ENCODE measurements at places on chromosomes 5 and 9.

DNA sequence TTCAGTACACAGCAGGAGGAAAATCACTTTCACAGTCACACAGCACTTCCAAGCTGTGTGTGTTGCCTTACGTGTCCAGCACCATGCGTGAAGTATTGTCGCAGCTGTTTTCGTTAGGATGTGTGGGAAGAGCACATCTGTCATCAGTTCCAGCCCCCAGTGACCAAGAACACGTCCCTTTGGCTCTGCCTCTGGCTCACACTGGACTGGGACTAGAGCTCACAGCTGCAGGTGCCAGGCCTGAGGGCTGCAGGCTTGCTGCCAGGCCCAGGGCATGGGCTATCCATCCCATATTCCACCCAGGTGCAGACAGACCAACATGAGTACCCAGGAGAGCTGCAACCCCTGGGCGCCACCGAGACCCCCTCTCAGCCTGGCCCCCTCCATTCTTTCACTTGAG lies 60.5 kb upstream of the ANKRD33B start:
- DNase-seq: no peak

GRCh38 chr5:72426019-72426418 lies 81.2 kb downstream of the ZNF366 start:
- no peak for DNase-seq

DNA sequence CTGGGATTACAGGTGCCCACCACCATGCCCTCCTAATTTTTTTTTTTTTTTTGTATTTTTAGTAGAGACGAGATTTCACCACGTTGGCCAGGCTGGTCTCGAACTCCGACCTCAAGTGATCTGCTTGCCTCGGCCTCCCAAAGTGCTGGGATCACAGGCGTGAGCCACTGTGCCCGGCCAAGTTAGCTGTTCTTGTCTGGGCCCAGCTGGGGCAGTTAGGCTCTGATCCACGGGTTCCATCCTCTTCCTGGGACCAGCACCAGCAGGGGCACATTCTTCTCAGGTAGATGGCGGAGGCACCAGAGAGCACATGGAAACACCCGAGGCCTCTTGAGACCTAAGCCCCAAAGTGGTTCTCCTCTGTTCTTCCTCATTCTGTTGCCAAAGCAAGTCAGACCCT lies 281.6 kb downstream of the PBX3 start:
- DNase-seq: no peak

GRCh38 chr5:169305366-169305765 lies 4.4 kb upstream of the SLIT3 start:
- DNase-seq: no peak

- no peak for DNase-seq
Measured at GRCh38 chr5:65867542-65868195, 58.7 kb upstream of the ERBIN start.

GRCh38 chr5:130502702-130503101 lies 598.4 kb downstream of the CHSY3 start:
- no peak for DNase-seq

- no peak for DNase-seq
Measured at GRCh38 chr5:31232273-31232888, 38.9 kb downstream of the CDH6 start.

DNA sequence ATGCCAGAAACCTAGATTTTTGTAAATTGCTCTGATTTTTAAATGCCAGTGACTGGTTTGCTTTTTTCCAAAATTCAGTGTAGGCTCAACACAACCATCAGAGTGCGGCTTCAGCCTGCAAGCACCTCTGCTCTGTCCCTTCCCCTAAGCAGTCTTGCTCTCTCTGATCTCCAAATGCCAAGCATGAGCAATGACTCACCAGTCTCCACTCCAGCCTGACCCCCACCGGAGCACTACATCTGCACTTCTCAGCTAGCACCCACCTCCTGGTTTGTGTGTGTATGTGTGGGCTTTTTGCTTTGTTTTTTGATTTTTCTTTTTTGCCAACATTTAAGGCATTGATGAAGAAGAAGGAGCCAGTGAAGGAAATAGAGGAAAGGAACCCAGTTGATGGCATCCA lies 61.4 kb upstream of the ADRA1B start:
- DNase-seq: no peak

DNA sequence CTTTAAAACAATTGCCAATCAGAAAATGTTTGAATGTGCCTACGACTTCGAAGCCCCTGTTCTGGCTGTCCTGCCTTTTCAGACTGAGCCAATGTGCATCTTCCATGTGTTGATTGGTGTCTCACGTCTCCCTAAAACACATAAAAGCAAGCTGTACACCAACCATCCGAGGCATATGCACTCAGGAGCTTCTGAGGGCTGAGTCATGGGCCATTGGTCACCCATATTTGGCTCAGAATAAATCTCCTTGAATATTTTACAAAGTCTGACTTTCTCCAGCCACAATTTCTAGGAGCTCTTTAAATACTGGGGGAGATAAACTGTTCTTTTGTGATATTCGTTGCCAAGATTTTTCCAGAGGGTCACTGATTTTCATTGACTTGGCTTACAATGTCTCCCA lies 53.9 kb downstream of the C9orf57 start:
- no peak for DNase-seq

GRCh38 chr5:102765350-102765749 lies 10.2 kb downstream of the PAM start:
- no peak for DNase-seq

DNA sequence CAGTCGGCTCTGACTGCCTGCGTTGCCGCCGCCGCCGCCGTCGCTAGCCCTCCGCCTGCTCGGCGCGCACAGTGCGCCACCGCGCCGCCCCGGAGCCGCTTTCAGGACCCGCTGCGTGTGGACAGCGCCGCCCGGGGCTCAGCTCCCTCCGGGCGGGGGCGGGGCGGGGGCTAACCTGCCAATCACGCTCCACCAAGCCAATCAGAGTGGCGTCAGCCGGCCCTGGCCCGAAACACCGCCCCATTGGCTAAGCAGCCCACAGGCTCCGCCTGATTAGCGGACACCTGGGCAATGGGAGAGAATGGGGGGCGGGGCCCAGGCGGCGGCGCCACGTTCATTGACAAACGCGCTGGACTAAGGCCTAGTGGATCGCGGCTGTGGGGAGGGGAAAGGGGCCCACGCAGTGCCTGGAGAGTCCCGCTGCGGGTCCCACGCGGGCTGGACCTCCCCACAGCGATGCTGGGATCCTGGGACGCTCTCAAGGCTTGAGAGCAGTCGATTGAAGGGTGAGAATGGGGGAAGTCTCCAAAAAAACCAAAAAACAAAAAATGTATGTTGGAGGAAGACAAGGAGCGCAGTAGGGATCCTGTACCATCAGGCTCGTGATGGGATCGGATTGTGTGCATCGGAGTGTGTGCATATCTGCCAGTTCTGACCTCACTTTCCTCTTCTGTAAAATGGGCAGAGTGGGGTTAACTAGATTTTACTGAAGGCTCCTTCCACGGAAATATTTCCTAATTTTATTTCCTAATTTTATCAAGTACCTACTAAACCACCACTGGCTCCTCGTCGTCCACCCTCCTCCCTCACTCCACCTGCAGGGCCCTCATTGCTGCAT lies 6.3 kb downstream of the PAX5 start:
- DNase-seq: peak; percentile 60

DNA sequence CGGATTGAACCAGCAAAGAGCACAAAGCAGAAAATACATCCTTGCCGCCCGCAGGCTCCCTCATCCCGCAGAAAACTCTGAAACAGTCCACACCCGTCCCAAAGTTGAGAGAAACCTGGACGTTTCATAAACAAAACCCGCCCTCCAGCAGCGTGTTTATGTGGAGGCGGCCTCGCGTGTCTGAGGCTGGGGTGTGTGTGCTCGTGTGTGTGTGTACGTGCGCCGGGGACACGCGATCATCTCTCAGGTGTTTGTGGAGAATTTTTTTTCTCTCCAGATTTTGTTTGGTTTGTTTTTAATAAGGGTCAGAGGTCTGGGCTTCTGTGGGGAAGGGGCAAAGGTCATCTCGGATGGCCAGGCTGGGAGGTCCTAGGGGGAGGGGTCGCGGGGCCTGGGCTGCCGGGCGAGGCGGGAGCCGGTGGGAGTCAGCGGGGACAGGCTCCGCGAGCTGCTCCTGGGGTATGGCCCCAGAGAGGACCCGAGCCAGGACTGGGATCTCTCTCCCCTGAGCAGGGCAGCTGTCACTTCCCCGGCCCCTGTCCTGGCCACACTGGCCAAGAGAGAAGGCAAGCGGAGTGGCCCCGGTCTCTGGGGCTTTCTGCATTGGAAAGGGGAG lies 206.4 kb downstream of the C9orf50 start:
- DNase-seq: no peak

- DNase-seq: no peak
Measured at GRCh38 chr9:26459959-26460358, 432.6 kb downstream of the CAAP1 start.

DNA sequence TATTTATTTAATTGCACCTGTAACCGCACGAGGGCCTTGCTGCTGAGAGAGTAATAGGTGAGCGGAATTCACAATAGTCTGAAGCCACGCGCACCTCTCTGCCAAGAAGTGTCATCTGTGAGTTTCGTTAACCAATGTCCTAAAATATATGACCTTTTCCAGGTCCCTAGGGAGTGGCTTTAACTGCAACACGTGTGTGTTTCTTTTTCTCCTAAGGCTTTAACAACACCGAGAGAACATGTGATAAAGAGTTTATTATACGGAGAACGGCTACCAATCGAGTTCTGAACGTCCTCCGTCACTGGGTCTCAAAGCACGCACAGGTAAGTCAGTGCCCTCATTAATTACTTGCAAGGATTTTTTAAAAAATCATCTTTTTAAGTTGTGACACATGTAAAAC lies 53.2 kb upstream of the CKMT2 start:
- no peak for DNase-seq

DNA sequence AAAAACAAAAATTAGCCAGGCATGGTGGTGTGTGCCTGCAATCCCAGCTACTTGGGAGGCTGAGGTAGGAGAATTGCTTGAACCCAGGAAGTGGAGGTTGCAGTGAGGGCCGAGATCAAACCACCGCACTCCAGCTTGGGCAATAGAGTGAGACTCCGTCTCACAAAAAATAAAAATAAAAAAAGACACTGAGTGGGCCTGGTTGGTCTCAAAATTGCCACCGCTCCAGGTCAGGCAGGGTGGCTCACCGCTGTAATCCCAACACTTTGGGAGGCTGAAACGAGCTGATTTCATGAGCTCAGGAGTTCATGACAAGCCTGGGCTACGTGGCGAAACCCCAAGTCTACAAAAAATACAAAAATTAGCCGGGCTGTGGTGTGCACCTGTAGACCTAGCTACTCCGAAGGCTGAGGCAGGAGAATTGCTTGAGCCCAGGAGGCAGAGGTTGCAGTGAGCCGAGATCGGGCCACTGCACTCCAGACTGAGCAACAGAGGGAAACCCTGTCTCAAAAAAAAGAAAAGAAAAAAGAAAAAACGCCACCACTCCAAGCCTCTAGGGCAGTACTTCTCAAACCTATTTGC lies 1.8 kb downstream of the STK10 start:
- DNase-seq: no peak

DNA sequence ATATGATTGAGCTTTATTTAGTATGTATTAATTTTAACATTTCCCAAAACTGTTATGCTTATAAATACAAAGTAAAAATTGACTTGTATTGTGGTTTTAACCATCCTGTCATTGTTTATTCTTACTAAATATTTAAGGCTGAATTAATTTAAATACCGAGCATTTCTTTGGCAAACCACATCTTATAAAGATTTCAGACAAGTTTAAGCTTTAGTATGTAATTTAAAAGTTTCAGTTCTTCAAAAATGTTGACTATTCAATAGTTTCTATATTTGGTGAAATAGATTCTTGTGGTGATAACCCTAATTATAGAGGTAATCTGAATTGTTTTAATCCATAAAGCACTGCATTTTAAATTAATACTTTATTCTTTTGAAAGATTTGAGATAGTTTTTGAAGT lies 65.5 kb downstream of the CCNH start:
- DNase-seq: no peak

GRCh38 chr9:129637102-129637501 lies 4.8 kb downstream of the ASB6 start:
- no peak for DNase-seq

DNA sequence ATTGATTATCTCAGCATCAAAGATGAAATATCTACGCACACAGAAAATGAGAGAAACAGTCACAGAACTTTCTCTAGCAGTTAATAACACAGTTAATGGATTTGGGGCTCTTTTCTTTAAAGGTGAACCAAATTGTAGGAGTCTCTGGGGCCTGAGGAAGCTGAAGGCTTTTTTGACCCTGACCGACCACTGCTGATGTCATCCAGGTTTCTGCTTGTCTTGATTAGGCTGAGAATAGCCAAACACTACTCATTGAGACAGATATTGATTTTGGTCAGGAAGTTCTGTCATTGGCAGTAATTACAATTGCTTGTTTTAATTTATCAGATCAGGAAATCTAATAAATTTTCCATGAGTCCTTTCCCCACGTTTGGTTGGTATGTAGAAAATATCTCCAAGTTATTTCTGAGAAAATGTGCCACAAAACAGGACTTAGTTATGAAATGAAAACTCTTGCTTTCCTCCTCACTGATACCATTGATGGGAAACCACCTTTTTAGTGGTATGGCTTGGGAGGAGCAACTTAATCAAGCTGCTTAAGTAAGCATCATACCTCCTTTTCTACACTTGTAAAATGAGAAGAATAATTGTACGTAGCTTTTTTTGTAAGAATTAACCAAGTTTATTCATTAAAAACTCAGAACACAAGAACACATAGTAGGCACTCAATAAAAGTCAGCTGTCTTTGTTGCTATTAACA lies 19.7 kb downstream of the CARTPT start:
- no peak for DNase-seq

GRCh38 chr5:167217097-167217743 lies 1074.2 kb upstream of the WWC1 start:
- DNase-seq: no peak

- DNase-seq: no peak
Measured at GRCh38 chr9:85452841-85453240, 288.9 kb downstream of the AGTPBP1 start.

DNA sequence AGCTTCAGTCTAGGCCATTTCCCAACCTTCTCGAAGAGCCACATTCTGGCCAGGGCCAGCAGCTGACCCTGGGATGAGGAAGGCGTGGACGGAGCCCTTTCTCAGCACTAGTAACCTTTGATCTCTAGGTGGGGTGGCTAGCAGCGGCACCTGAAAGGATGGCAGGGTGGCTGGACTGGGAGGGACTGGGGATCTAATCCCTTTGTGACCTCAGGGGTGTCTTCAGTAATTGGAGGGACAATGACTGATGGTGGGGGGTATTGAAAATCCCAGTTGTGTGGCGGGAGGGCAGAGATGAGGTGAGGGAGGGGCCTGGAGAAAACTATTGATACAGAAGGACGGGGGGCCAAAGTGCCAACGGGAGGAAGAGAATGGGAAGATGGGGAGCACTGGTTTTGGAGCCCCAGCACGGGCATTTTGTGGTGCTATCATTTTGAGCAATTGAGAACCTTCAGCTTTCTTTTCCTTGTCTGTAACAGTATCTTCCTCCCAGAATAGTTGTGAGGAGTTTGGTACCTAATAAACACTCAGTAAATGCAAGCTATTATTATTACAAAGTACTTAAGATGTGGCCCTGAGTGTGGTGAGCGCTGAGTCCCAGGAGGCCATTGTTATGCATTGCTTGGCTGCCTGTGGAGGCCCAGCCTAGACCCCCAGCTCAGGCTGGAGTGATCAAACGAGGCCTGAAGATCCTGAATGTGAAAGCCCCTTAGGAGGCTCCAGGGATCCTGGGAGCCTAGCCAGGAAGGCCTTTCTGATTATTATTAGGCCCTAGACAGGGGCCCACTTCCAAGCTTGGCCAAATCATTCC lies 37.3 kb upstream of the UBE2D2 start:
- no peak for DNase-seq
